Kasumi-1 (cell line): ENCODE measurements at places on chromosomes 7 and 10.

DNA sequence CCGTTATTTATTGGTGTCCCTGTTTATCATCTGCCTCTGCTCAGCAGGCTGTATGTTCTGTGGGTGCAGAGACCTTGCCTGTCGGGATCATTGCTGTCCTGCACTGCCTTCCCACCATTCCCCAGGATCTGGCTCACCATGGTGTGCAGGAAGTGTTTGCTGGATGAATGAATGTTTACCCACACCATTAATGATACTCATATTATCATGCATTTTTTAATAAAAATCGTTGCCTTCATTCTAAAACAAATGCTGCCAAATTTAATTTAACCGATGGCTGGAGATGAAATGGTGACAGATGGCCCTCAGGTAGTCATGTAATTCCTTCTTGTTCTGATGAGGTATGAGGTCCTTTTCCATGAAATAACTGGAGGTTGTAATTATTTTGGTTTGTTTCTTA, 22.5 kb downstream of the PLPP4 start:
- no peak for DNase-seq

GRCh38 chr10:81696609-81697388, 178.2 kb upstream of the NRG3 start:
- no peak for DNase-seq

DNA sequence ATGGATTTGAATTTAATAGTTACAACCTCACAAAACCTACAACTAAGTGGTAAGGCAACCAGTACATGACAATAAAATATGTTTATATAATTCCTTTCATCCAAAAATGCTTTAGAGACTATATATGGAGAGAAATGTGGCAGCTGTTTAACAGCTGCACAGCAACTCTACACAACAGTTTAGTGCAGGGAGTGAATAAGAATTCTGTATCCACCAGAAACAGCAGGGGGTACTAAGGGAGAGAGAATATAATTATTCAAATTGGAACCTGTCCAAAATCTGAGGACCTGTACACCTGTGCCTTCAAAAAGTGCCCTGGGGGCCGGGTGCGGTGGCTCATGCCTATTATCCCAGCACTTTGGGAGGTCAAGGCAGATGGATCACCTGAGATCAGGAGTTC, 49.6 kb downstream of the POLL start:
- DNase-seq, result no peak

GRCh38 chr10:124535731-124536495, 74.3 kb downstream of the LHPP start:
- peak; percentile 61 for DNase-seq

- no peak for DNase-seq
Observed at GRCh38 chr7:158014976-158015375, 572.6 kb downstream of the PTPRN2 start.

DNA sequence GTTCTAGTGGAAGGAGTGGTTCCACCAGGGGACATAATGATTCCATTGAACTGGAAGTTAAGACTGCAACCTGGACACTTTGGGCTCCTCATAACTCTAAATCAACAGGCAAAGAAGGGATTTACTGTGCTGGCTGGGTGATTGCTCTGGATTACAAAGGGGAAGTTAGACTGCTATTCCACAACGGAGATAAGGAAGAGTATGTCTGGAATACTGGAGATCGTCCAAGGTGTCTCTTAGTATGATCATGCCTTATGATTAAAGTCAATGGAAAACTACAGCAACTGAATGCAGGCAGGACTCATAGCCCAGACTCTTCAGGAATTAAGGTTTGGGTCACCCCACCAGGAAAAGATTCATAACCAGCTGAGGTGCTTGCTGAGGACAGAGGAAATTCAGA, 310.6 kb upstream of the MGMT start:
- DNase-seq, result no peak

- DNase-seq, result peak; percentile 96
Observed at GRCh38 chr7:24576171-24577025, 3.1 kb downstream of the PALS2 start.

DNA sequence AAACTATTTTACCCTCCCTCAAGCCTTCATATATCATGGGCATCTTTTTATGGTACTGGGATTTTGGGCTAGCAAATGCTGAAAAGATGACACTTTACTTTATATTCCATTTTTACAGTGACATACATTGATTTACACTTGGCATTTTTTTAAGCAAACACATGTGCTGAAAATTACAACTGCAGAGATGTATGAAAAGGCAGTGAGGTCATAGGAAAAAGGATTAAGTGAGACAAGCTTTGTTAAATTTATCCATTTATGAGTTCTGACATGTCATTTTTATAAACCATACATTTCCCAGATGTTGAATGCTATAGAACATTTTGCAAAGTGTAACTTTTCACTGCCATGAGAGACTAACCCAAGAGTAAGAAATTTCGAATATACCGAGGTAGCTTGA, 68.8 kb upstream of the RSU1 start:
- DNase-seq, result no peak

DNA sequence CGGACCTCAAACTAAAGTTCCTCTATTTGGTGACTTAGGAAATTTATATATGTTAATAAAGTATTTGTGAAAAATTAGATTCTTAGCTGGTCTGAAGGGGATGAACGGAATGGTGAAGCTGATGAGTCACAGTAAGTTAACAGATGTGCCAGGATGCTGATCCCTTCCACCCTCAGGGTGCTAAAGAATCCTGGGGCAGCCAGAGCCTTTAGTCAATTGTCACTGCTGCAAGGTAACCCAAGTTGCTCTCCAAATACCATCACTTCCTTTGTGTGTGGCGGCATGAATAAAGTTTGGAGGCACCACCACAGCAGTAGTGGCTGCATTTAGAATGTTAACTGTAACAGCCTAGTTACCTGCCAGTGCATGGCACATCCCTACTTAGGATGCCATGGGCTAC, 222.6 kb upstream of the PPP1R3A start:
- DNase-seq, result no peak

- no peak for DNase-seq
Observed at GRCh38 chr7:106138776-106139175, 26.7 kb upstream of the SYPL1 start.
